Stimulated activated CD4-positive, alpha-beta T cell treated with anti-CD3 and anti-CD28 coated beads, Interleukin-2, amount 100 ng/mL, for 4 hours (primary cell): ENCODE measurements at places on chromosomes 3 and 15.

GRCh38 chr15:64903326-64903950 lies 8.3 kb upstream of the ANKDD1A start:
- DNase-seq, result no peak

- DNase-seq, result no peak
Measured at GRCh38 chr3:168497741-168498140, 402.0 kb upstream of the GOLIM4 start.

DNA sequence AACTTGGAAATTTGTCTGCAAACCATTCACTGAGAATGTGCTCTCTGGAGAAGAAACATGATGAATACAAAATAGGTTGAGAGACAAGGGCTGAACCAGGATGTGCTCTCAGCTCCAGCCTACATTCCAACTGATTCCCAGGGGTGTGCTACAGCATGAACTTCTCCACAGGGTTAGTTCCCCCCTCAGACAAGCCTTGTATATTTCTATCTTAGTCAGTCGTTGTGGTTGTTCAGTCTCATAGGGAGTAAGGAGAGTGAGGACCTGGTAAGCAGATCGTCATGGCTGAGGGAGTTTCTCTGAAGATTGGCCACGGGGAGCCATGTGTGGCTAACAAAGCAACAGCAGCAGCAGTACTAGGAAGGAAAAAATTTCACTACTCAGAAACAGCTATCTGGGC lies 919.7 kb upstream of the CADM2 start:
- DNase-seq, result no peak

GRCh38 chr15:99961011-99961441 lies 227.8 kb upstream of the LYSMD4 start:
- peak; percentile 8 for DNase-seq

DNA sequence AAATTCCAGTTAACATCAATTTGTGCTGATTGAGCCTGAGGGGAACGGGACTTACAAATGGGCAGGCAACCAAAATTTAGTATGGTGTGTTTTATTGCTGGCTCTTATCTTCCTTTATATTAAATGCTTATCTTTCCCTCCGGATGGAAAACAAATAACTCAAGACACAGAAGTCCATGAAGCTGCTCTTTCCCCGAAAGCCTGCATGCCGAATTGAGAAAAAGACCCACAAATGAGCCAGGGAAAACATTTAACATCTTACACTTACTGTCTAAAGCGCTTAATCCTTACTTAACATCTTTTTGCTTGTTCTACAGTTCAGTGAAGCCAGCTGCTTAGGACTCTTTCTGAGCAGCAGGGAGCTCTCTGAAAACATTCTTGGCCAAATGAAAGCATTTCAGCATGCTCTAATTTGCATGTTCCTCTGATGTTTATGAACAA lies 49.5 kb downstream of the HEG1 start:
- no peak for DNase-seq

GRCh38 chr15:72998681-72999466 lies 53.4 kb upstream of the NEO1 start:
- no peak for DNase-seq

- no peak for DNase-seq
Measured at GRCh38 chr3:175184392-175184791, 325.3 kb downstream of the NAALADL2 start.

GRCh38 chr3:13519006-13519791 lies 29.7 kb upstream of the FBLN2 start:
- no peak for DNase-seq

GRCh38 chr3:60645801-60646200 lies 605.5 kb downstream of the FHIT start:
- no peak for DNase-seq

GRCh38 chr3:44554626-44555592 lies at the start of gene ZKSCAN7:
ZKSCAN7 (plus strand) TSS chr3:44555193; CDS start chr3:44557048, 1,855 bp downstream.
- peak; percentile 39 for DNase-seq

GRCh38 chr15:70121624-70122302 lies 24.0 kb upstream of the TLE3 start:
- no peak for DNase-seq

GRCh38 chr3:97821287-97821773 lies 481 bp upstream of the CRYBG3 start:
- no peak for DNase-seq

GRCh38 chr15:39473298-39473947 lies 107.5 kb upstream of the THBS1 start:
- no peak for DNase-seq

DNA sequence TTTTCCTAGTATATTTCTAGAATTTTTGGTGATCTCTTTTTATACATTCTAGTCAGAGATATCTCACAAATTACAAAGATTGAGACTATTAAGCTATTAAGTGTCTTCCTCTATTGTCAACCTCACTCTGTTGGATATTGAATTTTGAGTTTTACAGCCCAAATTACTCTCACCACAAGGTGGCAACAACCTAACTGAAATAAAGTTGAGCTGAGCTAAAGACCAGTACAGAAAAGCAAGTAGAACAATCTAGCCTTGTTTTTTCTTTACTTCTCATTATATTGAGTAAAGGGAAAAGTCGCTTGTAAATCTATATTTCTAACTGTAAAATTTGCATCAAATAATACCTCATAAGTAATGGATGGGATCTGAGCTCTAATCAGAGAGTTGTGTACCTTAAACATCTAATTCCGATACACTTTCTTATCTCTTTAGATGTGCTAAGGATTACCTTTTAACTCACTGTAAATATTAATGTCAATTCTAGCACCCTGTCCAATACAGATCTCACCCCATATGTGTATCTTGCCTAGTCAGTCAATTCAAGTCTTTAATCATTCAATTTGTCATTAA lies 13.6 kb upstream of the COMMD2 start:
- no peak for DNase-seq

- DNase-seq, result no peak
Measured at GRCh38 chr15:84855136-84855535, 29.3 kb upstream of the SLC28A1 start.

- no peak for DNase-seq
Measured at GRCh38 chr15:66748708-66749035, 46.6 kb downstream of the SMAD6 start.

DNA sequence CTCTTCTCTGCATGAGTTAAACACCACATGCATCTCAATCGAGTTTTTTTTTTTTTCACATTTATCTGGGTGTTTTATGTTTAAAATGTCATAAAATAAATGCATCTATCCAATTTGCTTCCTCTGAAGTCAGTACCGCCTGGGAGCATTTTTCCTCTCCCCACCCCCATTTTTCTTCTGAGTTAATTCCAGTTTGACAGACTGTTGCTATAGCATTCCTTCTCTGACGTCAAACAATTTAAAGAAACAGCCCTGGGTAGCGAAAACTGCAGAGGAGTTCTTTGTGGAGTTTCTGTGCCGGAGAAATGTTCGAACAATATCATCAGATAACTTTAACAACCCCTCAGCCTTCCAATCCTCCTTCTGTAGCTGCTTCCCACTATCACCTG lies 900 bp upstream of the GNB4 start:
- DNase-seq, result no peak

GRCh38 chr15:63023351-63023945 lies 19.1 kb upstream of the TPM1 start:
- DNase-seq, result no peak

GRCh38 chr3:110487840-110488239 lies 583.8 kb upstream of the NECTIN3 start:
- no peak for DNase-seq

DNA sequence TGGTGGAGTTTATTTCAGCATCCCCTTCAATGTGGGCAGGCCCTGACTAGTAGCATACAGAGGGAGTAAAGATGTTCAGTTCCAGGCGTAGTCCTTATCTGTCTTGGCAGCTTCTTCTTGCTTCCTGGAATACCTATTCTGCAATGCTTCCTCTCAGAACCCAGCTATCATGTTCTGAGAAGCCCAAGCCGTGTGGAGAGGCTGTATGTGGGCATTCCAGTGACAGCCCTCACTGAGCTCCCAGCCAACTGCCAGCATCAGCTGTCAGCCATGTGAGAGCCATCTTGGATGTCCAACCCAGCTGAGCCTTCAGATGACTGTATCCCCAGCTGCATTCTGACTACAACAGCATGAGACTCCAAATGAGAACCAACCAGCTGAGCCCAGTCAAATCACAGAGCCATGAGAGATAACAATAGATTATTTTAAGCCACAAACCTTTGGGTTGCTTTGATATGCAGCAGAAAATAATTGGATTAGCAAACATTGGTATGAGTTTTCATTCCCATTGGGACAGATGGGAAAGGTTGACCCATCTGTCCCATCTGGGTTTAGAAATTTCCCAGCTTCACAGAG lies 8.4 kb upstream of the CMTM7 start:
- no peak for DNase-seq

DNA sequence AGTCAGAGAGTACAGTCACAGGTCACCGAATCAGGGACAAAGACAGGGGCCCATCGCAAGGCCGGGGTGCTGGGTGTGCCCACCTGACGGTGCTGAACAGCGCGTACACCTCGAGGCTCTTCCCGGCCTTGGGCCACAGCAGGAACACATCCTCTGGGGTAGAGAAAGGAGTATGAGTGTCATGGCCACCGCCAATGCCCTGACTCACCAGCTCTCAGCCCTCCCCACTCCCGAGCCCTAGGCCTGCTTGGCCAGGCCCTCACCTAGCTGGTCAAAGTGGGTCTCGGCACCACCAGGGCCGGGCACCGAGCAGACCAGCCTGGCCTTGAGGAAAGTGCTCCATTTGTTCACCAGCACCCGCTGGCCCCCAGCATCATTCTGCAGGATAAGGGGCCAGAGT lies 4.2 kb downstream of the SEMA3G start:
- no peak for DNase-seq

DNA sequence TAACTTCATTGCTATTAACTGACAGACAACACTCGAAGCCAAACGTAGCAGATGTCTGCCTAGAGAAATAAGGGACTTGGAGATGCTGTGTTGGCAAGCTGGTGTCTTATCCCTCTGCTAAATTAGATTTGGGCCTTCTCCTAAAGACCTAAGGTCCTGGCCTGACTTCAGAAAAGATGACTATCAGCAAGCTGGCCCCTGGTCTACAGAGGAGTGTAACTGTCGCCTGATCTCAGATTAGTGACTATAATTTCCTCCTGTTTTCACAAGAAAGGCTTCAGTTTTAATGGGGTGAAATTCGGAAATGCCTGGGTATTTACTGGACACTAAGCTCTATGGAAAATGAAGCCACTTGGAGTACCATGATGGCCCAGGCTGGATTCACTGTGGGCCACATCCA lies 53.1 kb upstream of the SLC7A14 start:
- no peak for DNase-seq

- DNase-seq, result no peak
Measured at GRCh38 chr15:74168711-74169126, 4.8 kb upstream of the ISLR start.

GRCh38 chr3:106862067-106862466 lies 515.2 kb upstream of the CCDC54 start:
- no peak for DNase-seq

DNA sequence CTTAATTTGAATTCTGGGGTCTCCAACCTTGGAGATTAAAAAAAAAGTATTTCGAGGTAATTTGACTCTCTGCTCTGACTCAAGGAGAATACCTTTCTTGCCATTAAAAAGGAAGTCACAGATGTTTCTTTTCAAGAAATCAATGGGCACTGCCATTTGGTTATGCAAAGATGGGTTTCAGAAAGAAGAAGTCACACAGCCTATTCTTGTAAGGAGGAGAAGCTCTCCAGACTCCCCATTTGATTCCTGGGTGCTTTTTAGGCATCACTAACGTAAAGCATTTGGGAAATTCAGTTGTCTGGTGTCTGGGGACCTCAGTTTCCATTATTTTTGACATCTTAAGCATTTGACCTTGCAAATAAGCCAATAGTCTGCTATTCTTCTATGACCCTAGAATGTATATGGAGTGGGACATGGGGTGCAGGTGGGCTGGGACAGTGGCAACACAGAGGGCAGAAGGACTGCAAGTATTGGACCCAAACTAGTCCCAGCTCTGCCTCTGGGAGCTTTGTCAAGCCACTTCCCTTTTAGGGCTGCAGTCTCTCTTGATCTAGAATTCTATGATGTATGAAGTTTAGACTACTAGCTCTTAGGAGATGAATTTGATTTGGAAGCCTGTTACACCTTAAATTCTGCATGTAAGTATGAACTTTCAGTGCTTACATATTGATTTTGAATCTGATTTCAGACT lies 27.8 kb downstream of the IL5RA start:
- DNase-seq, result no peak

GRCh38 chr3:46948830-46949671 lies 27.5 kb downstream of the CCDC12 start:
- DNase-seq, result no peak

DNA sequence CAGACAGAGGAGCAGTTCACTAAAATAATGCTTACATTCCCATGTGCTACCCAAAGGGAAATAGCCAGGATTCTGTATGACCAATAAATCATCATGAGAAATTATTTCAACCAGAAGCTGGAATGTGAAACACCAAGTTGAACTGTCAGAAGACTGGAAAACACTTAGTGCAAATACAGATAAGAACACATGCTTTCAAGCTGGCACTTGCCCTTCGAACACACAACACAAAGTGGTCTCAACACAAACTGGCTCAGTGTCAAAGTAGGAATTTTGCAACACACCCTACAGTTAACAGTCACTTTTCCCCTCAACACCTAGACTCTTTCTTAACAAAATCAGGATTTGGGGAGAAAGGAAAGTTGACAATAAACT lies 1.3 kb downstream of the FSD2 start:
- DNase-seq, result no peak

GRCh38 chr15:51732646-51733045 lies 4.8 kb downstream of the LYSMD2 start:
- DNase-seq, result no peak

DNA sequence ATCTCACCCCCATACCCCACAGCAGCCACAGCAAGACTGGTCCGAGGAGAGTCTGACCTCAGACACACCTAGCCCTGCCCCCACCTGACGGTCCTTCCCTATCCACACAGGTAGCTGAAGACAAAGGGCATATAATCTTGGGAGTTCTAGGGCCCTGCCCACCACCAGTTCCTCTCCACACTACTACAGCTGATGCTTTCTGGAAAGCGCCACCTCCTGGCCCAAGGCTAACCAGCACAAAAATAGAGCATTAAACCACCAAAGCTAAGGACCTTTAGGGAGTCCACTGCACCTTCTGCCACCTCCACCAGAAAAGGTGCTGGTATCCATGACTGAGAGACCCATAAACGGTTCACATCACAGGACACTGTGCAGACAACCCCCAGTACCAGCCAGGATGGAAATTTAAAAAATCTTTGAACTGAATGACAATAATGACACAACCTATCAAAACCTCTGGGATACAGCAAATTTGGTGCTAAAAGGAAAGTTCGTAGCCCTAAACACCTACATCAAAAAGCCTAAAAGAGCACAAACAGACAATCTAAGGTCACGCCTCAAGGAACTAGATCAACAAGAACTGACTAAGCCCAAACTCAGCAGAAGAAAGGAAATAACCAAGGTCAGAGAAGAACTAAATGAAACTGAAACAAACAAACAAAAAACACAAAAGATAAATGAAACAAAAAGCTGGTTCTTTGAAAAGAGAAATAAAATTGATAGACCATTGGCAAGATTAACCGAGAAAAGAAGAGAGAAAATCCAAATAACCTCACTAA lies 122.1 kb upstream of the TPRG1 start:
- no peak for DNase-seq

DNA sequence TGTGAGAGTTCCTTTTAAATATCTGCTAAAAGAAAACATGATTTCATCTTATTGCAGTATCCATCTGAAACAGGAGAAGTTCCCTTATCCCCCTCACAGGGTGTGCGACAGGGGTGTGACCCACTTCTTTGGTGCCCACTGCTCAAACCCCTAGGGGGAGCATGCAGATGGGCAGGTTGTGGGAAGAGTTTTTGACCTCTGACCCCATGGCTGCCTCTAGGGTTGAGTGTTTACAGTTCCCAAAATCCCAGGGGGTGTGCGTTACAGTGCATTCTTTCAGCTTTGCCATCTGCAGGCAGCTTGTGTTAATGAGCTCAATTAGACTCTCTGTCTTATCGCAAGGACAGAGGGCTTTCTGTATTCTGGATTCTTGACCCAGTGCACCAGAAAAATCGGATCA lies 443.2 kb upstream of the FRG2C start:
- no peak for DNase-seq
